ENCODE measurements at places on chromosomes 7 and 10.

DNA sequence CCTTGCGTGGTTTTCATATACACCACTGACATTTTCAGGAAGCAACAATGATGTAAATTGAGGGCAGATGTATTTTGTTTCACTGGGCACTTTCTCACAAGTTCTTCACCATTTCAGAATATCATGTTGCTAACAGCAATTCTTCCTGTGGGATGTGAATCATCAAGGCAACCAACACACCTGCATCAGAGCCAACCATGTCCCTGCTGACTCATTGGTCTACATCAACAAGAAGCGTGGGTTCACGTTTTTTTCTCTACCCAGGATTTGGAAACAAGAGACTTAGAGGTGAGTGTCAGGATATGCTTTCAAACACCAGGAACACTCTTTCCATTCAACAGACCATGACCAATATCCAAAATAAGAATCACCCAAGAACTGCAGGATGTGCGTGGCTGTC lies 203.9 kb downstream of the TEX36 start:
- DNase-seq: no peak

DNA sequence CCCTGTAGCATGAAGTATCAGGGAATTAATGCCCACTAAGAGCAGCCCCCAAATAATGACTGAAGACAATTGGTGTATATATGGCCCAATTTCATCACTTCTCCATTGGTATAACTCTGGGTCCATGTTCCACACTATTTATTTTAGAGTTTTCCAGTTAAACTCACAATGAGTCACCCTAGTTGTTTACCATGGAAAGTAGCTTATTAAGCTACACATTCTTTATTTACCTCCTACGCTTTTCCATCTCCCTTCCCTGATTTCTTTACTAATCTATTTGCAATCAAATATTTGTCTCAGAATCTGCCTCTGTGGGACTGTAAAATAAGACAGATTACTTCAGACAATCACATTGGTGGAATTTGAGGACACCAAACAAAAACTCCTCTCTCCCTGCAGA lies 655.6 kb downstream of the SORCS1 start:
- no peak for DNase-seq

GRCh38 chr7:94432817-94433216 lies 38.1 kb downstream of the COL1A2 start:
- DNase-seq: no peak

- DNase-seq: peak; percentile 81
These were observed 213.4 kb downstream of the USP6NL start for GRCh38 chr10:11397980-11398580.

GRCh38 chr10:60618861-60619260 lies 159.4 kb upstream of the CDK1 start:
- no peak for DNase-seq

- no peak for DNase-seq
These were observed 97.3 kb upstream of the MPP7 start for GRCh38 chr10:28400176-28400575.

GRCh38 chr7:23462846-23463245 lies 7.4 kb downstream of the IGF2BP3 start:
- DNase-seq: no peak

GRCh38 chr10:118844731-118845521 lies 90.2 kb upstream of the CACUL1 start:
- no peak for DNase-seq

GRCh38 chr7:50449881-50450589 lies at the start of gene FIGNL1:
Gene FIGNL1, minus strand, starts transcription at chr7:50450350. Its CDS starts 3,063 bp downstream, at chr7:50447287.
- peak; percentile 61 for DNase-seq

- DNase-seq: no peak
These were observed 356.5 kb upstream of the ZNF32 start for GRCh38 chr10:44004913-44005787.

DNA sequence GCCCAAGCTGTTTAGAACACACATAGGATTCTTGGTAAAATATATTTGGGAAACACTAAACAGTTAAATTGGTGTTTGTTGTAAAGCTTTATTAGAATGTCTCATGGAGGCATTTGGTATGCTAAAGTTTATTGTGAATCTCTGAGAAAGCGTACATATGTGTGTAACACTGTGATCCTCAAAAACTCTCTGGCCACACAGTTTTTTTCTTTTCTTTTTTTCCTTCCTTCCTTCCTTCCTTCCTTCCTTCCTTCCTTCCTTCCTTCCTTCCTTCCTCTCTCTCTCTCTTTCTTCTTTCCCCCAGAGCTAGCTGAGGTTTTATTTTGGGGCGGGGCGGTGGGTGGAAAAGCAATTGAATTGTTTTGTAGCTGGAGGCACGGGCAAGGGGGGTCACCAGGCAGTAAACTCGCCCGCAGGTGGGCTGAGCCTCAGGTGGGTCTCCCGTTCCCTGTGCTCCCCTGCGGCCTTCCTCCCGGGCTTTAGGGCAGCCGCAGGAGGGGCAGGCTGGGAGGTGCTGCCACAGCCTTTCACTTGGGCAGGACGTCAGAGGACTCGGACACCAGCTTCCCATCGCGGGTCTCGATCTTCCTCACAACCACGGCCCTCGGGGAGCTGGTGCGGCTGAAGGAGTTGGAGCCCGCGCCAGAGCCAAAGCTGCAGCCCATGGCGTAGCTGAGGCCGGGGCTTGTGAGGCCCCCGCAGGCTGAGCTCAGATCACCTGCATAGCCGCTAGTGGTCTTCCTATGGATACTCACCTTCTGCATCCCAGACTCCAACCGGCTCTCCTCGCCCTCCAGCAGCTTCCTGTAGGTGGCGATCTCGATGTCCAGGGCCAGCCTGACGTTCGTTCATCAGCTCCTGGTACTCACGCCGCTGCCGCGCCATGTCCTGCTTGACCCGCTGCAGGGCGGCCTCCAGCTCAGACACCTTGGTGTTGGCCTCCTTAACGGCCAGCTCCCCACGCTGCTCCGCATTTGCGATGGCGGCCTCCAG lies 459.0 kb downstream of the GATA3 start:
- DNase-seq: no peak

- no peak for DNase-seq
These were observed 142.8 kb downstream of the GLCCI1 start for GRCh38 chr7:8111282-8111960.

DNA sequence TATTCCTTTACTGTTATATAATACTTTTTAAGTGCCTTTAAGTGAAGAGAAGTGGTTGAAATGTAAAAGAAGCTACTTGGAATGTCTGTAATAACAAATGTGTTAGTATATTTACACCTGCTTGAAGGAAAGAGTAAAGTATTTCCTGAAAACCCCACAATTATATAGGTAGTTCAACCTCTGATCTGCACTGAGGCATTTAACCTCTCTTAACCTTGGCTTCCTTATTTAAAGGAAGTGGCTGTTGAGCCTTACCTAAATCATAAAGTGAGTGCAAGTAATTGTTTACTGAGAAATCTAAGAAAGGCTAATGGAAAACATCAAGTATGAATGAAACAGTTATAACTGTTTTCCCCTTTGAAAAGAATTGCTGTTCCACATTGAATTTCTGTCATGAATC lies 294.5 kb downstream of the ADK start:
- no peak for DNase-seq

GRCh38 chr10:51800725-51801424 lies 101.5 kb upstream of the CSTF2T start:
- no peak for DNase-seq

DNA sequence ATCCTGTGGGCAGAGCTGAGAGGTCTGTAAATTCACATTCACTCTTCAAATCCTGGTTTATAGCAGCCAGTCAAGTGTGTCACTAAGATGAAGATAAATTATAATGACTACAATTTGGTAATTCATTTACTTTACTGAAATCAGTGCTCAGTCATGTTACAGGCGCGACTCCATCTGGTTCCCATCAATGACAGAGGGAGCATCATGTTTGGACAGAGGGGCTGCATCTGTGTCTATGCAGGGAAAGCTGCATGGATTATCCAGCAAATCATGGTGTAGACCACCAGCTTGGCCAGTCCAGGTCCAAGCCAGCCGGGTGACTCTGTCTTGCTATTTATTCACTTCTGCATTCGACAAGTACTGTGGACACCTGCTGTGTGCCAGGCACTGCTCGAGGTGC lies 214.1 kb upstream of the ZNF32 start:
- DNase-seq: no peak

DNA sequence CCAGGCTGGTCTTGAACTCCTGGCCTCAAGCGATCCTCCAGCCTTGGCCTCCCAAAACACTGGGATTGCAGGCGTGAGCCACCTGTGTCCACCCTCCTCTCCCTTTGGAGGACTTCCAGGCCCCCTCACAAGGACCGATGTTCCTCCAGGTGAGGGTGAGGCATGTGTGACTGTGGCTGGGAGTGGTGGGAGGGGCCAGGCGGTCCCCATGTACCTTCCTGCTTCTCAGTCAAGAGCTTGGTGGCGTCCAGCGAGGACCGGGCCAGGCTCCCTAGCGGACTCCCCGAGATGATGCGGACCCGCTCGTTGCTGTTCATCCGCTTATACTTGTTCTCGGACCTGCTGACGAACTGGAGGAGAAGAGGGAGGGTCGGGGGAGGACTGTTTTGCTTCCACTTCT lies 70.9 kb upstream of the GNA12 start:
- DNase-seq: no peak

DNA sequence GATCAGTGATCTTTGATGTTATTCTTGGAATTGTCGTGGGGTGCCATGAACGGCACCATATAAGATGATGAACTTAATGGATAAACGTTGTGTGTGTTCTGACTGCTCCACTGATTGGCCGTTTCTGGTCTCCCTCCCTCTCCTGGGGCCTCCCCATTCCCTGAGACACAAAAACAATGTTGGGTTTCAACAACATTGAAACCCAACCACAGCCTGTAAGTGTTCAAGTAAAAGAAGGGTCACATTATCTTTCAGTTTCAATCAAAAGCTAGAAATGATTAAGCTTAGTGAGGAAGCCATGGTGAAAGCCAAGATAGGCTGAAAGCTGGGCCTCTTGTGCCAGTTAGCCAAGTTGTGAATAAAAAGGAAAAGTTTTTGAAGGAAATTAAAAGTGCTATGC lies 19.5 kb downstream of the EN2 start:
- no peak for DNase-seq

GRCh38 chr10:46223064-46223480 lies 63.7 kb upstream of the ANTXRL start:
- no peak for DNase-seq

- no peak for DNase-seq
These were observed 31.5 kb upstream of the PRTFDC1 start for GRCh38 chr10:24983946-24984345.

- no peak for DNase-seq
These were observed 468.3 kb upstream of the AUTS2 start for GRCh38 chr7:69129951-69130350.

- no peak for DNase-seq
These were observed 16.2 kb upstream of the BLNK start for GRCh38 chr10:96287392-96288105.

GRCh38 chr7:47635091-47636080 lies 53.5 kb upstream of the TNS3 start:
- DNase-seq: no peak

- peak; percentile 26 for DNase-seq
These were observed 12.8 kb downstream of the LBX1 start for GRCh38 chr10:101216207-101217043.

- DNase-seq: no peak
These were observed 187.1 kb downstream of the RPS24 start for GRCh38 chr10:78220781-78221180.

- DNase-seq: no peak
These were observed 9.8 kb upstream of the MAPK8 start for GRCh38 chr10:48296576-48297098.

DNA sequence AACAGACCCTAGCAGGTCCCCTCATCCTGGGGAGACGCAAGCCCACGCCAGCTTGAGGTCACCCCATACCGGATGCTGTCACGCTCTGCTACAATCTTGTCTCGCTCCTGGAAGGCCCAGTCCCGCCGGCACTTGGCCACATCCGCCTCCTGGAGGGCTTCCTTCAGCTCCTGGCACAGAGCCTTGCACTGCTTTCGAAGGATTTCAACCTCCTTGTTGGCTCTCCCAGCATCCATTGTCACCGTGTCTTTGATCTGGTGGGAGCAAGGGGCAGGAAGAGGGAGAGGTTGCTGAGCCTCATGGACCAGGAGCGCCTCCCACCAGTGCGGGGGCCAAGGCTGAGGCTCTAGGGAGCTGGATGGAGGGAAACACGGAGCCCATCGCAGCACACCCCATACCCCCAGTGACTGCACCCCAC lies 90.9 kb downstream of the DLG5 start:
- no peak for DNase-seq

DNA sequence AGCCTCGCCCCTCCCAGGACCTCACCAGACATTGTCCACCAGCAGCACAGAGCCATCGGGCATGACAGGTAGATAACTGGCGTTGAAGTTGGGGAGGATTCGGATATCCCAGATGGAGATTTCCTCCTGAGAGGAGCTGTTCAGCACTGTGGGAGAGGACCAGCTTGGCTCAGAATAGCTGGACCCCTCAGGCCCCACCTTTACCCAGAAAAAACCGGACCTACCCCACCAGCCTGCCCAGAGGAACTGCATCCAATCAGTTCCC lies 1.5 kb downstream of the TRAPPC14 start:
- no peak for DNase-seq

GRCh38 chr7:22884911-22885788 lies 62.5 kb upstream of the TOMM7 start:
- no peak for DNase-seq

DNA sequence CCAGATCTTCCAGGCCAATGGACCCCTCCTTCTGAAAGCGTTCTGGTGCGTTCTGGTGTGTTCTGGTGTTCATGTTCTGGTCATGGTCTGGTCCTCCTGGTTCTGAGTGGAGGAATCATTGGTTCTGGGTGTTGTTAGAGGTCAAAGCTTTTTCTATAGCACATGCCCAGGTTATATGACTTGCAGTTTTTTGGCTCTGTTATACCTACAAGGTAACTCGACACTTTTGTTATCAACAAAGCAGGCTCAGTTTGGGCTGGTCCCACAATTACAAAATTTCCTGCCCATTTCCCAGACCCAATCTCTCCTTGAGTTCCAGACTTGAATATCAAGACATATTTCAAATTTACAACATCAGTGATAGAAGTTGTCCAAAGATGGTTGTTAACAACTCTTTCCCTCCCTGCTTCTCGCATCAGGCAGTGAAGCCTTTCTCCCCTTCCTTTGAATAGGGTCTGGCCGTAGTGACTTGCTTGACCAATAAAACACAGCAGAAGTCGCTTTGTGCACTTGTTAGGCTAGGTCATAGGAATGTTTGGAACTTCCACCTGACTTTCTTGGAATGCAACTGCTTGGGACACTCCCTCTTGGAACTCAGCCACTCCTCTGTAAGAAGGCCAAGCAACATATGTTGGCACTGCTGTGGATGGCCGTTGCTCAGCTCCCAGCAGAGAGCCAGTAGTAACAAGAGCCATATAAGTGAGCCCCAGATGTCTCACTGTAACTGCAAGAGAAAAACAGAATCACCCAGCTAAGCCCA lies 83.1 kb upstream of the STEAP1B start:
- DNase-seq: no peak

DNA sequence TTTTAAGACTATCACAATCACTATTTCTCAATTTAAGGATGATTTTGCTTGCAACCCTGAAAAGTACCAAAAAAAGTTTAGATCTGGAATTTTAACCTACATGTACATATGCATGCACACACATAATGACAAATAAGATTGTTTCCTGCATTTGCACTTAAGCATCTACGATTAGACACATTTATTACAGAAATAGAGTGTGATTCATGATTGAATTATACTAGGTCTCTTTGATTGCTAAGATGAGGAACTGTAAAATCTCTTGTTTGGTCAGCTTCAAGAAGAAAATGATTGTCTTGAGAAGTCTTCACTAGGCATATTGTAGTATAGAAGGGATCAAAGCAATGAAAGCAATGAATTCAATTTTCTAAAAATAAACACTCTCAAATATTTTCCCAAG lies 185.9 kb upstream of the AGR3 start:
- no peak for DNase-seq
